ENCODE measurements at places on chromosomes 16 and 17. TPM values are rescaled to one million over a fixed set of nuclear protein-coding genes. Genes with fewer than 3 reads are reported as not detected.

- DNase-seq: no peak
Measured at GRCh38 chr16:35252356-35252936, 1793.0 kb downstream of the TP53TG3F start.

DNA sequence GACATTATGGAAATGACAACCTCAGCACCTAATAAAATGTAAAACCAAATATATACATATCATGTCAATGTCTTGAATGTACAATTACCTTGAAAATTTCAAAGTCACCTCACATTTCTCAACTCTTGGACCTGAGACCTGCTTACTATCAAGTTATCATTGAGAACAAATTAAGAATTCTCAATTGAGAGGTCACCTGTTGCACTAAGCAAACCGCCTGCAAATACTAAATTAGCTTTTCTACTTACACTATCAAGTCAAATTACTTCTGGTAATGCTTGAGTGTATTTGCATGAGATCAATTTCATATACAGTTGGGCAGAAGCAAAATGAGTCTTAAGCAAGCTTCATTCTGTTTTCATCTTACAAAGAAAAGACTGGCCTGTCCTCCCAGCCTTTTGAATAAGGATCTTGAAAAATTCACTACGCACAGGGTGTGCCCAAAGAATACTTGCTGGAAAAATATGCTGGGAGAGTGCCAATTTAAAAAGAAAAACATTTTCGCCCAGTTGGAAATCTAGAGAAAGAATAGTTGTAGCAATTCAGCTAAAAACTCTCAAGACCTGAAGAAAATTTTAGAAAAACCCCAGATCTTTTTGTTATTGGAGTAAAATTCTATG lies 35.7 kb downstream of the KANSL1 start:
- DNase-seq: no peak

GRCh38 chr16:27994686-27995085 lies 68.8 kb downstream of the GSG1L start:
- no peak for DNase-seq

DNA sequence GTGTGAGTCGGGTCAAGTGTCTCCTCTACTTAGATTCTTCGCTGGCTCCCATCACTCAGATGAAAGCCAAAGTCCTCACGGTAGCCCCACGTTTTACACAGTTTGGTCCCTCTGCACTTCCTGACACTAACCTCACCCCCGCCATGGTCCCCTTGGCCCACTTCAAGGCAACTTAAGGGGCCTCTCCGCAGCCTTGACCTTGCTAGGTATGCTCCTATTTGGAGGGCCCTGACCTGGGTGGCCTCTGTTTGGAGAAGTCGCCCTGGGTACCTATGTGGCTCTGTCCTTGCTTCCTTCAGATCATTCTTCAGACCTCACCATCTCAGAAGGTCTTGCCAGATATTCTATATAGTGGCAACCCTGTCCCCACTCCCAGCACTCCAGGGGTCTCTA lies 110.2 kb downstream of the SOCS1 start:
- DNase-seq: no peak

- no peak for DNase-seq
Measured at GRCh38 chr17:68594552-68594951, 6.6 kb downstream of the FAM20A start.

- DNase-seq: no peak
Measured at GRCh38 chr17:37413875-37414519, 7.3 kb downstream of the TADA2A start.

GRCh38 chr16:87658564-87659225 lies 56.4 kb downstream of the JPH3 start:
- no peak for DNase-seq

GRCh38 chr16:88886845-88887521 lies 20.5 kb upstream of the PABPN1L start:
- DNase-seq: no peak

DNA sequence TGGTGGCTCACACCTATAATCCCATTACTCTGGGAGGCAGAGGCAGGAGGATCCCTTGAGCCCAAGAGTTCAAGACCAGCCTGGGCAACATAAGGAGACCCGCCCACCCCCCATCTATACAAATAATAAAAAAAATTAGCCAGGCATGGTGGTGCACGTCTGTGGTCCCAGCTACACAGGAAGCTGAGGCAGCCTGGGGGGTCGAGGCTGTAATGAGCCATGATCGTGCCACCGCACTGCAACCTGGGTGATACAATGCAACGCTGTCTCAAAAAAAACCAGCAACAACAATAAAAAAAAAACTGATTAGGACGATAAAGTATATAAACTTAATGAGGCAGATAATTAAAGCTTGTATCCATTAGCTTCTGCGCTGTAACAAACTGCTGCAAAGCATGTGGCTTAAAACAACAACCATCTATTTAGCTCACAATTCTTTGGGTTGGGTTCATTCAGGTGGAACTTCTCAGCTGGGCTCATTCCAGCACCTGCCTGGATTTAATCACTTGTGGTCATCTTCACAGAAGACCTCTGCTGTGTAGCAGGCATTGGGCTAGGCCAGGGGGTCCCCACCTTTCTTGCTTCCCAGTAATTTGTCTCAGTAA lies 45.8 kb downstream of the LCMT1 start:
- no peak for DNase-seq

The VAMP2 gene
- 47.2 TPM for total RNA-seq

The APOH gene
- total RNA-seq: not detected

The PRSS27 gene
- total RNA-seq: 7.8 TPM

The KRTAP16-1 gene
- total RNA-seq: not detected

The METTL2A gene
- total RNA-seq: 43.8 TPM

The GNAO1 gene
- 21.3 TPM for total RNA-seq

Data from neural crest cell (in vitro differentiated cells).